ENCODE measurements at places on chromosomes 1 and 21. TPM values are rescaled to one million over a fixed set of nuclear protein-coding genes. Genes with fewer than 3 reads are reported as not detected.

The FAM3B gene
- total RNA-seq, result not detected

The OPTC gene
- not detected for total RNA-seq

The RCSD1 gene
- total RNA-seq, result 129 TPM

The VSIG8 gene
- not detected for total RNA-seq

The SKI gene
- total RNA-seq, result 96.1 TPM
